CD4-positive, alpha-beta T cell (primary cell): ENCODE measurements at places on chromosomes 2 and 18. TPM values are rescaled to one million over a fixed set of nuclear protein-coding genes. Genes with fewer than 3 reads are reported as not detected.

GRCh38 chr18:74400813-74401212 lies 56.3 kb downstream of the DIPK1C start:
- no peak for DNase-seq
- no peaks in the 10 kb centered on the region for H3K27me3 ChIP-seq
- no peak overlapping the region for H3K4me3 ChIP-seq
- H3K27ac ChIP-seq, result no peak overlapping the region
- H3K36me3 ChIP-seq, result no peaks in the 10 kb centered on the region
- peaks cover 7% of the 10 kb centered on the region for H3K4me1 ChIP-seq

The UGT1A10 gene
- total RNA-seq, result not detected

The NTSR2 gene
- total RNA-seq, result not detected

DNA sequence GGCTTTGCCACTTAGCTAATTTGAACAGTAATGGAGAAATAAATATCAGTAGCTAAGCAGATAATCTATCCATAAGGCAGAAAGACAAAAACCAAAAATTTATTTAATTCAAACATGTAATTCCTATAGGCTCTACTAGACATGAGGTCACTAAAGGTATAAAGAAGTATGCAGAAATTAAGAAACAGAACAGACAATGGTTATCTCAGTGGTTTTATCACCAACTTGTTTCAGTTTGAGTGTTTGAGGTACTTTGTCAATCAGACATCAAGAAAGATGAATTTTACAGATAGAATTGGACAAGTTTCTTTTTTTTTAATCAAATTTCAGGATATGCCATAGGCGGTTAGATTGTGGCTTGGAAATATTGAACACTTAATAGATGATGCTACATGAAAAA lies 67.4 kb upstream of the ZEB2 start:
- H3K36me3 ChIP-seq, result no peaks in the 10 kb centered on the region
- no peaks in the 10 kb centered on the region for H3K27me3 ChIP-seq
- no peak for DNase-seq
- H3K4me3 ChIP-seq, result no peak overlapping the region
- no peaks in the 10 kb centered on the region for H3K4me1 ChIP-seq

GRCh38 chr2:47890711-47891368 lies 15.5 kb downstream of the FBXO11 start:
- no peaks in the 10 kb centered on the region for H3K27me3 ChIP-seq
- H3K4me1 ChIP-seq, result peaks cover 28% of the 10 kb centered on the region
- DNase-seq, result no peak
- H3K4me3 ChIP-seq, result no peak overlapping the region
- H3K27ac ChIP-seq, result no peak overlapping the region

- no peaks in the 10 kb centered on the region for H3K36me3 ChIP-seq
- no peaks in the 10 kb centered on the region for H3K27me3 ChIP-seq
- no peak for DNase-seq
- H3K27ac ChIP-seq, result no peak overlapping the region
These were observed 62.1 kb downstream of the DYM start for GRCh38 chr18:49398331-49398730.

The COLEC11 gene
- not detected for total RNA-seq

DNA sequence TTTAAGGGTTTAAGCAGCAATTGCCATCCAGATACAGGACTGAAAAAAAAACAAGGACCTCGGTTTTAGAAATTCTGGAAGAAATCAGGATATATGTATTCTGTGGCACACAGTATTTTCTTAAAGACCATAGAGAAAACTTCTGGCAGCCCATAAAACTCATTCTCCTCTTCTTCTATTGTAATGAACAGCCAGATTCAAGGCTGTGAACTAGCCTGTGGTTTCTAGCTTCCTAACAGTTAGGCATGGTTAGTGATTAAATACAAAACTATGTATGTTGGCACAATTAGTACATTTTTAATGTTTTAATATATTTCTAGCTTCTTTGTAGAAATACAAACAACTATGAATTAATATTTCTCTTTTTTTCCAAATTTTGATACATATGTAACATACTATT lies 555.7 kb downstream of the DSC3 start:
- H3K36me3 ChIP-seq, result no peaks in the 10 kb centered on the region
- H3K27ac ChIP-seq, result no peak overlapping the region
- DNase-seq, result no peak
- no peaks in the 10 kb centered on the region for H3K4me1 ChIP-seq
- no peak overlapping the region for H3K4me3 ChIP-seq
